ENCODE measurements at places on chromosomes 13 and 19.

- DNase-seq, result no peak
Measured at GRCh38 chr13:60957816-60958215, 457.8 kb downstream of the PCDH20 start.

DNA sequence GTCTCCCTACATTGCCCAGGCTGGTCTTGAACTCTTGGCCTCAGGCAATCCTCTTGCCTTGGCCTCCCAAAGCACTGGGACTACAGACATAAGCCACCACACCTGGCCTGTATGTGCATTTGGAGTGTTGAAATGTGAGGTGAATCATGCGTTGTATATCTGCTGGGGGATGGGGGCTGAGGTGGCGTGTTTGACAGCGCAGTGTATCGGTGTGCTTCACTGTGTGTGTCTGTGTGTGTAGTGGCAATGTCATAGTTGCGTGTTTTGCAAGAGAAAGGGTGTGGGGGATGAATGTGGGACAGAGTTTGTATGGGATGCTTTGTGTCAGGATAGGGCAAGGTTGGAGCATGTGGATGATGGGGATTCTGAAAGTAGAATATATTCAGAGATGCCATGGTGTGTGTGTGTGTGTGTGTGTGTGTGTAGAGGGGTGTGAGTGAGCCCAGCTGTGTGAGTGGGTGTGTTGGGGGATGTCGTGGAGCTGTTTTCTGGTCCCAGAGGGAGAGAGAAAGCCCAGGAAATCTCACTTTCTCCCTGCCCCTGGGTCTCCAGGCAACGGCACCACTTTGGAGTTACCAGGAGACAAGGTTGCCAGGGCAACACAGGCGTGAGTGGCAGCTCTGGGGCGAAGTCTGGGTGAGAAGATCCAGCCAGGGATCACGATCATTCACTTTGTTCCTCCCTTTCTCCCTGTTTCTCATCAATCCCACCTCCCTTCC lies 1.1 kb upstream of the SWSAP1 start:
- DNase-seq, result no peak

GRCh38 chr19:40684280-40684679 lies 6.2 kb downstream of the NUMBL start:
- no peak for DNase-seq

GRCh38 chr19:2083174-2083854 lies 12.8 kb downstream of the MOB3A start:
- DNase-seq, result no peak

DNA sequence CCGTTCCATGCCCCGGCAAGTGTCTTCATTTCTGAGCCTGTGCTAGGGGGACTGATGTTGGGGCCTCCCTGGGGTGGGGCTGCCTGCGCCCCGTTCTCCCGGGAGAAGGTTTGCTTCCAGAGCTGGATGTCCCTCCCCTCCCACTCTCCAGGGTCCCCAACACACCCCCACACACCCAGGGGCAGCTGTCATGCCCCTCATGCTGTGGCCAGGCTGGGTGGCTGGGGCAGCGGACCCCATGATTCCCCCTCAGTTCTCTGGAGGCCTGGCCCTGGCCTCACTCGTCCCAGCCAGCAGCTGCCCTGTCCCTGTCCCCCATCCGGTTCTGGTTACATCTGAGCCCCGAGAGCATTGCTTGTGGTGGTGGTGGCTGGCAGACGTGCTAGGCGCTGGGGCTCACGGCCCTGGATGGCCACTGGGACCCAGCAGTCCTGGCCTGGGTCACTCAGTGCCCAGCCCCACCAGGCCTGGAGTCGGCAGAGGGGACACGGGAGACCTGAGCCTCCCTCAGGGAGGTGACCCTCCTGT lies 184.8 kb downstream of the KDM4B start:
- DNase-seq, result no peak

DNA sequence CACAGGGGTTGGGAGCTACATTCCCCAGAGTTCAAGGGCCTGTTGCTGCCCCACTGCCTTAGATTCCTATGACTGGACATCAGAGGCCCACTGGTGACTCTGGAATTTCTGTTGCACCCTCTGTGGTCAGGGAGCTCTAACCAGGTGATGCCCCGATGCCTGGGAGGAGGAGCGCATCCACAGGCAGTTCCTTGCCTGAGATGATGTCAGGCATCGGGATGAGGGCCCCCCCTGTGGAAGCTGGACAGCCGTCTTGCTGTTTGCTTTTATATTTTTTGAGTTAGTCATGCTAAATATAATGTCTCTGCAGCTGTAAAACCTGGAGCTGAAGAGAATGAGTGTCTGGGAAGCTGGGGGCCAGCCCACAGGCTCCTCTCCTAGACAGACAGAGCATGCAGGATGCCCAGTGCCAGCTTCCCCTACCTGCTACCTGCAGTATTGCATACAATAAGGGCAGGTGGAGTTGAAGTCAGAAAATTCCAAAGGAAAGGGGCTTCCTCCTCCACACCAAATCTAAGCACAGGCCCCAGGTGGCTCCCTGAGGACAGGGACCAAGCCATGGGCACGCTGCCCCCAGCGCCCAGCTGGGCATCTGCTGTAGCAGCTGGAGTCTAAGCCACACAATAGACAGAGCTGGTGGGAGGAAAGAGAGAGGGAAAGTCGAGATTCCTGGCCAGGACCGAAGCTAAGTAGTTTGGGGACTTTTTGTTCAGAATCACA lies 16.2 kb downstream of the COL4A2 start:
- no peak for DNase-seq

Data from renal cortex interstitium (tissue), 15 donors.